GM12864 (cell line): ENCODE measurements at places on chromosomes 3 and 15.

GRCh38 chr3:103247459-103247858 is 812.6 kb downstream of the ZPLD1 start:
- no peak for DNase-seq

GRCh38 chr15:70327856-70328678 is 230.3 kb upstream of the TLE3 start:
- no peak for DNase-seq

DNA sequence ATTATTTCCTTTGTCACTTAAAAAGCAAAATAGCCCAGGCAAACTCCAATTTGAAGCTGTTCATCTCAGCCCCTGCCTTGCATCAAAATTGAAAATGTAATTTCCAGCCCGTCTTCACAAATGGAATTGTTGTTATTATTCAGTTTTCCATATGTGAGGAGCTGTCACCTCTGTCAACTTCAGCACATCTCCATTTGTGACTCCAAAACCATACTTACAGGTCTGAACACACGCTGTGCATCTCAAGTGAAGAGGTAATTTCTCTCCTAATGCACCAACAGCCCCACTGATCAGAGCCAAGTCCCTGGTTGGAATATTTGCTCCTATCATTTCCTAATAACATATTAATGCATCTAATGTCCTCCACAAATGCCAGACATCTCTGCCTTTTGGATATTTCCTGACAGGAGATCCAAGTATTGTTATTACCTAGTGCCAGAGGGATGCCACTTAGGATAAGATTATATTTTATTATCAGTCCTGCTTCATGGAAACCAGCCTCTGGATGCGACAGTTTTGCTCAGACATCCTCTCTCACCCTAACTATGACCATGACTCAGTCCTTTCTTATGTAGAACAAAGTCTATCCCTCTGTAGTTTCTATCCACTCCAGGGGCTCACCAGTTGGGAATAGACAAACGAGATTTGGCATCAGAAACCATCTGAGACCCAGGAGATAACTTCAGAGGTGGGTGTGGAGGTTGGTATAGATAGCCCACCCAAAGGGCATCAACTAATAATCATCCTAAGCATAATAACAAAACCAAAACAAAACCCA is 379.8 kb downstream of the VPS13C start:
- no peak for DNase-seq

- DNase-seq, result no peak
Observed at GRCh38 chr3:32202496-32202895, 36.0 kb upstream of the CMTM8 start.

GRCh38 chr15:71501344-71502076 is 308.8 kb upstream of the NR2E3 start:
- DNase-seq, result no peak

DNA sequence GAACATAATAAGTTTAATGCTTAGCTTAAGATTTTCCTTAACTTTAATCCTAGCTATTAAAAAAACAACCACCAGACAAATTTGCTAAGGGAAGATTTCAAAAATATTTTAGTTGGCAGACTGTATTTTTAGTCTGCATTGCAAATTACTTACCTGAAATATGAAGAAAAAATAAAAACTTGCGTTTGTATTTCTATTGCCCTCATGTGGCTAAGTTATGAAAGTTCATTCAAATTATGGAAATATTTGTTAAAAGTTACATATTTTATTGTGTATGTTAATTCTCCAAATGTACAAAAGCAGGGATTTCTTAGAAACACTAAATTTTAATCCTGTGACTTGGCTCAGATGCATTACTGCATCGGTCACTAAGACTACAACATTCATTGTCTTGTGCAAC is 15.0 kb downstream of the GTF2A2 start:
- no peak for DNase-seq

DNA sequence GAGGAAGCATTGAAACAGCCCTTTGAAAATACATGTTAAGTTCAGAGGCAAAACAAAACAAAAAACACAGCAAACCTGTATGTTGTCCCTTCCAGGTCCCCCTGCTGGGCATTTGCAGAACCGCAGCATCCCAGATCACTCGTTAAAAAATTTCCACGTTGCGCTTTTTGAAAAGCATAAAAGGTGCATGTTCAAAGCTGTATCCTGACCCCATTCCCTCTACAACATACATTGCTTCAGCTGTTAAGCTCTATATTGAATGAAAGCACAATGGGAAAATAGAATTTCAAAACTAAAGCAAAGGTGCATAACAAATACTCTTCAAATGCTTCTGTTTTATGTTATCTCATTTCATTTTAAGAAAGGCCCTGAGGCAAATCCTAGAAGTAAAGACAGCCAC is 328.3 kb downstream of the THSD4 start:
- DNase-seq, result no peak

- no peak for DNase-seq
Observed at GRCh38 chr15:79067969-79068368, 22.6 kb downstream of the RASGRF1 start.

- DNase-seq, result no peak
Observed at GRCh38 chr15:40310001-40310959, 2.5 kb upstream of the PLCB2 start.

DNA sequence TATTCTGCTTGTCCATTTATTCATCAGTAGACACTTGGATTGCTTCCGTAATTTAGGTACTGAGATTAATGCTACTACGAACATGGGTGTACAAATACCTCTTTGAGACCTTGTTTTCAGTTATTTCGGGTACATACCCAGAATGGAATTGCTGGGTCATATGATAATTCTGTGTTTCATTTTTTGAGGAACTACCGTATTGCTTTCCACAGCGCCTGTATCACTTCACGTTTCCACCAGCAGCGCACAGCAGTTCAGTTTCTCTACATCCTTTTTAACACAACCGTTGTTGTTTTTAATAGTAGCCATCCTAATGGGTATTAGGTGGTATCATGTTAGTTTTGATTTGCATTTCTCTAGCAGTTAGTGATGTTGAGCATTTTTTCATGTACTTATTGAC is 9.5 kb downstream of the PAK2 start:
- no peak for DNase-seq
